Fibroblast of the aortic adventitia (primary cell): ENCODE measurements at places on chromosomes 2 and 18. TPM values are rescaled to one million over a fixed set of nuclear protein-coding genes. Genes with fewer than 3 reads are reported as not detected.

The TNFAIP6 gene
- 47.3 and 51.9 TPM in 2 replicates for total RNA-seq

The IER3IP1 gene
- total RNA-seq, result 10.5 and 24.8 TPM in 2 replicates

The EFHD1 gene
- 0.45 and 0.49 TPM in 2 replicates for total RNA-seq

The C2orf72 gene
- not detected in 2 replicates for total RNA-seq

The TM4SF20 gene
- total RNA-seq, result 0.57 TPM in 1 of 2 replicates, not detected in the other

The TCF23 gene
- 2.3 TPM in 1 of 2 replicates, not detected in the other for total RNA-seq

The SAG gene
- total RNA-seq, result not detected in 2 replicates
